ENCODE measurements at places on chromosomes 4 and X.

GRCh38 chr4:66204534-66205247 lies 534.4 kb upstream of the EPHA5 start:
- DNase-seq: no peak
- H3K36me3 ChIP-seq: no peaks in the 10 kb centered on the region
- H3K27ac ChIP-seq: no peak overlapping the region
- H3K4me3 ChIP-seq: no peak overlapping the region

GRCh38 chr4:149886786-149887490 lies 71.3 kb upstream of the IQCM start:
- no peak overlapping the region for H3K27ac ChIP-seq
- H3K36me3 ChIP-seq: no peaks in the 10 kb centered on the region
- no peak for DNase-seq
- no peaks in the 10 kb centered on the region for H3K27me3 ChIP-seq
- H3K4me3 ChIP-seq: no peak overlapping the region

- no peak overlapping the region for H3K27ac ChIP-seq
- no peaks in the 10 kb centered on the region for H3K4me1 ChIP-seq
- no peak overlapping the region for H3K4me3 ChIP-seq
- no peak for DNase-seq
- no peaks in the 10 kb centered on the region for H3K27me3 ChIP-seq
These were observed 15.9 kb downstream of the TMEM192 start for GRCh38 chr4:165096776-165097175.

GRCh38 chr4:126799971-126800574 lies 832.7 kb upstream of the INTU start:
- no peak overlapping the region for H3K27ac ChIP-seq
- H3K4me3 ChIP-seq: no peak overlapping the region
- H3K36me3 ChIP-seq: no peaks in the 10 kb centered on the region
- no peaks in the 10 kb centered on the region for H3K4me1 ChIP-seq
- DNase-seq: no peak

Data from activated CD8-positive, alpha-beta T cell treated with anti-CD3 and anti-CD28 coated beads, Interleukin-2, amount 10 ng/mL, durations not matched to agents 7 days and 5 days (primary cell).